ENCODE measurements at places on chromosomes 1 and 21.

GRCh38 chr1:215835951-215836350, 268.8 kb downstream of the KCTD3 start:
- no peak for DNase-seq

GRCh38 chr1:9815150-9815549, 8.6 kb downstream of the CLSTN1 start:
- no peak for DNase-seq

DNA sequence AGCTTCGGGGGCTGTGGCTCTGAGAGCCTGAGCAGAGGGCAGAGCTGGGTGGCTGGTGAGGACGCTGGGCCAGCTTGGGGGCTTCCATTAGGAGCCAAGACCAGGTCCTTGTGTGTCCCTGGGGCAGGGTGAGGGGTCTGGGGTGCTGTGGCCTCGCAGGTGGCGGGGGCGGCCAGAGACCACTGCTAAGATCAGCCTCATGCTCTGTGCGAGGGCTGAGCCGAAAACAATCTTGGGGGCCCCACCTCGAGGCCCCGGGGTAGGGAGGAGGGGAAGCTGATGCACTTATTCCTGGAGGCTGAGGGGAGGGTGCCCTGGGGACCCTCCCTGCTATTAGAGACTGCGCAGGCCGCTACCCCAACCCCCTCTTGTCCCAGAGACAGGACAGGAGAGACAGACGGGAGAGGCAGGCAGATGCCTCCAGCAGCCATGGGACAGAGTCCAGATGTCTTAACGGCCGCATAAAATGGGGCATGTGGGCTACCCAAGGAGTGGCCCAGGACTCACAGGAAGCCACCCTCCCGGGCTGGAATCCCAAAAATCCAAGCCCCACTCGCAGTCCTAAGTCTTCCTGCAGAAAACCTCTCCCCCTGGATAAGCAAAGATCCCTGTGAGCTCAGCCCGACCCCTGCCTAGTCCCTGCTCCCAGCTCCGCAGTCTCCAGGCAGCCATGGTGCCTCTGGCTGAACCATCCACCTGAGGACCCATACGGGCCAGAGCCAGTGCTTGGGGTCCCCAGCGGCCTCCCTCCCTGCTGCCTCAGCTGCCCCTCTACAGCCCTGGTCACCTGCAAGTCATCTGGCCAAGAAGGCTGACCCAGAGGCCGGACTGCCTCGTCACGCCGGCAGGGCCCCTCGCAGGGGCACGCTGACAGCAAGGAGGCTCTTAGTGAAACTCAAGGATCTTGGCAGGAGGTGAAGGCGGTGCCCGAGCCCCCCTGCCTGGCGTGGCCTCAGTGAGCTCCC, 43.6 kb upstream of the COL18A1 start:
- DNase-seq, result no peak

- no peak for DNase-seq
Observed at GRCh38 chr1:46520063-46520911, 30.7 kb downstream of the DMBX1 start.

DNA sequence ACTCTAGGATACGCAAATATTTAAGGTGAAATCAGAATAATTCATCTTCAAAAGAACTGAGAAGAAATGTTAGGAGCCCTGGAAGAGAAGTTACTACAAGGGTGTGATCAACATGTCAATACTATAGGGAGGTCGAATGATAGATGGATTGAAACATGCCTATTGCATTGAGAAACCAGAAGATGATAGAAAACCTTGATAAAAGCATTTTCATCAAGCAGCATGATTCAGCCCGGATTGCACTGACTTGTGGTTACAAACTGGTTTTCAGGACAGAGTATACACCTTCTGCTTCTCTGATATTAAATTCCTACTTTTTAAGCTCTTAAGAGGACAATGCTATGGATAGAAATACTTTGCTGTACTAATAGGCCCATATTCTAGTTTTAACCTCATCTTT, 164.2 kb downstream of the FMN2 start:
- no peak for DNase-seq

DNA sequence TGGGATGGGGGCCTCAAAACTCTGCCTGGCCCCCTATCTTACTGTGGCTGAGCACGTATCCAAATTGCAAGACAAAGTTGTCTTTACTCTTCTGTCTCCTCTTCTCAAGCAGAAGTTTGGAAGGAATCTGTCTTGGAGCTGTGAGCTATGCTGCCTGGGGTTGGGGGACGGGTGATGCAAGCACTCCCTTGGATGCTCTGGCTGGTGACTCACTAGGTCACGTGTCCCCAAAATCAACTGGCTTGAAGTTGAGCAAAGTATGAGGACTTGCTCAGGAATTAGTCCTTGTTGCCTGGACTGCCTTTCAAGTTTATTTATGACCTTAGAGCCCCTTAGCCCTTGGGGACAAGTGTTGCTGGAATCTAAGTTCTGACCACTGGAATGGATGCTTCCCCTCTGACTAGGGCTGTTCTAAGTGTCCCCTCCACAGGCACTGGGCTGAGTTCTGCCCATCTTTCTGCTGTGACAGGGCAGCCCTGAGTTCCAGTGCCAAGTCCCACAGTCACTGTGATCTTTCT, 269.5 kb downstream of the HHAT start:
- DNase-seq, result no peak

DNA sequence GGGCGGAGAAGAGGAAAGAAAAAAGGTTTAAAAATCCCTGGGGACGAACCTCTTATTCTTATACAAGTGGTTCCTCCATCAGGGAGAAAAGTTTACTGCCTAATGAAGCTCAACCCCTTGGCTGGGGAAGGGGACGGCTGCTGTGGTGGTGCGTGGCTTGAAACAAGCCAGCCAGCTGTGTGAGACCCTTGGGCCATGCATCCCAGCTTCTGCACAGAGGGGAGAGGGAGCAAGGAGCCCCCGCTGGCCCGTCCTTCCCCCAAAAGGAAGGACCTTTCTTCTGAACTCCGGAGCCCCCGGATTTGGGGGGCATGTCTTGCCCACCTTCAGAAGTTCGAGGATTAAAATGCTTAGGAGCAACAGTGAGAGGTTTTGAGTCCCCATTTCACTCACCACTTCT, 67.3 kb downstream of the STUM start:
- no peak for DNase-seq

GRCh38 chr1:7570311-7570710, 200.8 kb upstream of the VAMP3 start:
- no peak for DNase-seq

Data from NCI-H1048 (cell line).